Muscle of leg (tissue), 16 donors: ENCODE measurements at places on chromosomes 7 and 10.

DNA sequence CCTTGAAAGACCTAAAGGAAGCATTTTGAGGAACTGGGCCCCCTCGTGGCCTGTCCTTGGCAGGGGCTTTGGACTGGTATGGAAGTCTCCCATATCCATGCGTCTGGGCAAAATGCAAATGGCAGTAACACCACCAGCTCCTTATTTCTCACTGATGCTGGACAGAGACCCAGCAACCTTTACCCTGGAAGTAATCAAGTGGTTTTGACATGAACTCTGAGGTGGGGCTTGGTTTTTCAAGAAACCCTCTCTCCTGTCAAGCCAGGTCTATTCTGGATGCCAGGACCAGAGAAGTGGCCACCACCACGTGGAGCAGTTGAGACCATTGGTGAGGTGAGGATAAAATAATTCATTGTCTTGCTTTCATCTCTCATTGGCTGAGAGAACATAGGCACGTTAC is 84.4 kb downstream of the OTUD1 start:
- no peak for DNase-seq

DNA sequence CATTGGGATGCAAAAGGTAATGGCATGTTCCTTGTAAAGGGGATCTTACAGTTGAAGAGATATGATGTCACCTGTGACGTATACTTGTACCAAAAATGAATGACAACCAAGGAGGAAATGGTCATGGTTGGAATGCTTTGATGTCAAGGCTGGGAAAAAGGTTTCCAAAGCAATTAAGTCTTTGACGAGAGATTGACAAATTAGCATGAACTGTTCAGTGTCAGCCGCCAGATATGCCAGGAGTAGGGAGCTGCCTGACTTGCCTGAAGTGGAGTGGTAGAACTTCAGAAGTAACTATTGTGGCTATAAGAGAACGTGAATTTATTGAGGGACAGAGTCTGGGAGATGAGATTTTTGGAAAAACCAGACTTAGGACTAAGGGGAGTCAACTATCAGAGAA is 88.1 kb downstream of the SEPTIN7 start:
- no peak for DNase-seq

DNA sequence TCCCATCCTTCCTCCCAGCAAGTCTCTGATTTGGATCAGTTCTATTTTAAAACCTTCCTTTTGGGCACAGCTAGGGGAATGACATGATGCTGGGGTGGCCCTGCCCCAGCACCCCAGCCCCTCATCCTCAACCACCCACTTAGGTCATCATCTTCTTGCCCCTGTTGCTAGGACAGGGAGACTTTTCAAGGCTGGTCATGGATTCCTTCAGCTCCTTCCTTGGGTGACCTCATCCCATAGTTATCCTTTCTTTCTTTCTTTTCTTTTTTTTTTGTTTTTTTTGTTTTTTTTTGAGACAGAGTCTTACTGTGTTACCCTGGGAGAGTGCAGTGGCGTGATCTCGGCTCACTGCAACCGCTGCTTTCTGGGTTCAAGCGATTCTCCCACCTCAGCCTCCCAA is 127.2 kb downstream of the WDFY4 start:
- peak; percentile 43 for DNase-seq

- peak; percentile 58 for DNase-seq
Observed at GRCh38 chr7:111833466-111833865, 271.2 kb upstream of the IMMP2L start.

GRCh38 chr7:139720705-139721231 is 57.0 kb downstream of the HIPK2 start:
- DNase-seq = no peak

- DNase-seq = peak; percentile 93
Observed at GRCh38 chr10:3805791-3806461, 20.9 kb upstream of the KLF6 start.

DNA sequence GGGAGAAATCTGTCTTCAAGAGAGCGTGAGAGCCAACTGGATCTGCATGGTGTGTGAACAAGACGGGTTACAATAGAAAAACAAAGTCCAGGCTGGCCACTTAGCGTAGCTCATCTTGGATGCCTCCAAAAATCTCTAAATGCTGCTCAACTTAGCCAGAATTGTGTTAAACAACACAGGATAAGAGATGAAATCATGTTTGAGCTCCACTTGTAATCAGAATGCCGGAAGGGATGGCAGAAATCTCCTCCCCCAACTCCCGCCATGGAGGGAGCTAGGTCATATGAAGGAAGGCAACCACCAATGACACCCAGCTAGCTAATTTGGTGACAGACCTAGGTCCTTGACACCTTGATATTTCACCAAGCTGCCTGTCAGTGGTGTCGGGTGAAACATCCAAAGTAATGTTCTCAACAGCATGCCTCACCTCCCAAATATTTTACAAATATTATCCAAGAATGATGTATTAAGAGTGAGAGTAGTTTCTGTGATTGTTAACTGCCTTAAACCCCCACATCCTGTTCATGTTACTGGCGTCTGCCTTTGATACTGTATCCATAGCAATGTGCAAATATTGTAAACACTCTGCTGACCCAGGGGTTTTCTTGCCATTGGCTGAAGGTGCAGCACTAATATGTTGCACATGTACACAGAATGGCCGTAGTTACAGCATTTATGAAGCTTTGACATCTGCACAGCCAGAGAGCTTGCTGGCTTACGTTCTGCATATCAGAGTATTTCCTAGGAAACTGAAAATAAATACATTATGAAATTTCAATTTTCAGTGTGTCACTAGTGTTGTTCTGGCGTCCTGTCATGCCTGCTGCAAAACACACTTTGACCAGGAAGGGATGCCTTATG is 25.8 kb downstream of the TMEM254 start:
- DNase-seq = peak; percentile 99
